ENCODE measurements at places on chromosomes 5 and 9.

GRCh38 chr9:109906766-109907382 lies 126.9 kb downstream of the PALM2AKAP2 start:
- peak; percentile 79 for DNase-seq

DNA sequence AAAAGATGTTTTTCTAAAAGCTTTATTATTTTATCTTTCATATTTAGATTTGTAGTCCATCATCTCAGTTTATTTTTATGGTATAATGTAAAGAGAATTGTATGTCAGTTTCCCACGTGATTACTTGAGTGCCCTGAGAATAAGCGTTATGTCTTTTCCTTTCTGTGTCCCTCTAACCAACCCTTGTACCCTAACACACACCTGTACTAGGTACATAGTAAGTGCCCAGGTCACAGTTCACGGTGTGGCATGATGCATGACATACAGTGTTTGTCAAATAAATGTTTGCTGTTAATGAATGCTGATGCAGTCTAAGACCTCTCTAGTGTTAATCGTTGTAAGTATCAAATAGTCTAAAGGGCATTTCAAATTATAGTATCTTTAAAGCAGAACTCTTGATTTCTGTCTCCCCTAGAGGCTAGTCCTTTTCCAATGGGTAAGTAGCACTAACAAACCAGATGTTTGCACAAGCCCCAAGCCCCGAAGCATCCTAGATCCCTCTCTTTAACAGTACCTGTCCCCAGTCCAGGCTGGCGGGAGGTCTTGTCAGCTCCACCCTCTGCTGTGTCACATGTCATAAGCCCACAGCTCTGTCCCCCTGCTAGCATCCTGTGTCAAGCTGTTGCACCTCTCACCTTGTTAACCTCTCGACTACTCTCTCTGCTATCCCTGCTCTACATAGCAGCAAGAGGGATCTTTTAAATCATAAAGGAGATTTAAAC lies 23.7 kb downstream of the NUP214 start:
- DNase-seq: no peak

DNA sequence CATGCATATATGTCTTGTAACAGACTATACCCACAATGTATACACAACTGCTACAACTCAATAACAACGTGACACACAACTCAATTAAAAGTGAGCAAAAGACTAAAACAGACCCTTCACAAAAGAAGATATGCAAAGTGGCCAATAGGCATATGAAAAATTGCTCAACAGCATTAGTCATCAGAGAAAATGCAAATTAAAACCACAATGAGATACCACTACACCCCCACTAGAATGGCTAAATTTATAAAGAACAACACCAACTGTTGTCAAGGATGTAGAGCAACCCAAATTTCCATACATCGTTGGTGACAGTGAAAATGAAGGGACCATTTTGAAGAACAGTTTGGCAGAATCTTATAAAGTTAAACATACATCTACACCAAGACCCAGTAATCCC lies 38.9 kb downstream of the GABRB2 start:
- DNase-seq: no peak

- peak; percentile 70 for DNase-seq
Observed at GRCh38 chr5:115559524-115559923, 14.9 kb upstream of the FEM1C start.

DNA sequence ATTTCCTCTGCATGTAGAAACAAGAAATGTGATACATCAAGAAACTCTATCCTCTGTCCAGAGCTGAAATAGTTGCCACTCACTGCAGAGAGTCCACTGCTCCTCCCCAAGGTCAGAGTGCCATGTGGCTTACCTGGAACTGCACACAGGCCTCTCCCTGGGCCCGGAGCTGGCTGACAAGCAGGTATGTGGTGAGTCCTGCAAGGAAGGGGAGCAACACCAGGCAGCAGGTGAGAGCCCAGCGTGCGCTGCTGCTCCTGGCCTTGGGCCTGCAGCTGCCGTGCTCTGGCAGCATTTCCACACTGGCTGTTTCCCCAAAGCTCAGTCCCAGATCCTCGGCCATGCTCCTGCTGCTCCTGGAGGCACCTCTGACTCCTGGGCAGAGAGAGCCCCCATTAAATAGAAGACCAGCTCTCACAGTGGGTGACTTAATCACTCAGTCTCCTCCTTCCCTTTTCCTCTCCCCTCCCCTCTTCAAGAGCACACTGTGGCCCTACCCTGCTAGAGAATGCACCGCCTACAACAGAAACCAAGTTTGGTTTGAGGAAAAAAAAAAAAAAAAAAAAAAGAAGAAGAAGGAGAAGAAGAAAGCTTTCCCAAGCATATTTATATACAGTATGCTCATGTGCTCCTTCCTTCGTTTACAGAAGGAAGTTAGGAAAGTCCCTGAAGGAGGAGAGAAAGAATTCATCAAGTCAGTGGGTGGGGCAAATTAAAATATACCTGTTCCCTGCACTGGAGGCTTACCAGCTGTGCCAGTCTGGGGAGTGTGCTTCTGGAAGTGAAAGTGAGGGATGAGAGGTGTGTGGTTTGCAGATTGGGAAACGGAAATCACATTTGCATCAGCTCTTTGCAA lies at the start of gene TNFSF15:
Gene TNFSF15 (minus strand): TSS at position 370 of the 856 bp plus-strand sequence. CDS start 27 bp downstream, at position 343.
- peak; percentile 20 for DNase-seq

DNA sequence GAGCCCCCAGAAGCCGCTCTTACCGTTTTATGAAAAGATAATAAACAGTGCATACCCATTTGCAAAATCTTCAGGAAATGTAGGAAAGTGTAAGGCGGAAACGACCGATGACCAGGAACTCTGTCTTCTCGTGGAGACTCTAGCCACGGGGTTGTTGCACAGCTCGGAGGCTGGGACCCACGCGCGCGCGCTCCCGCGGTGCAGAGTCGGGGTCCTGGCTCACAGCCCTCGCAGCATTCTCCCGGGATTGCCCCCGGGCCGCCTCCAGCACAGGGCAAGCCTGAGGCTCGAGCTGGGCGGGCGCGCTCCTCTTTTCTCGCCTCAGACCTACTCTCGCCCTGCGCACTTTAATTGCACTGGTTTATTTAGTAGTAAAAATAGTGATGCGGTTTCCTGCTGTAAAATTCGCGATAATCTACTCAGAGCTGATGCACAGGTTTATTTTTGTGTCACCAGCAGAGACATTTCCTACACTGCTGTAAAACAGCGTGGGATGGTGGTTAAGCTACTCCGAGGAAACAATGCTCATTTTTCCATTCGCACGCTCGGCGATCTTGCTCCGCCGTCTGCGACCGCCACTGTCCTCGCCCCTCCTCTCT lies 15.5 kb downstream of the TRIM7 start:
- DNase-seq: no peak

GRCh38 chr9:93898026-93898425 lies 57.1 kb downstream of the BARX1 start:
- DNase-seq: no peak

DNA sequence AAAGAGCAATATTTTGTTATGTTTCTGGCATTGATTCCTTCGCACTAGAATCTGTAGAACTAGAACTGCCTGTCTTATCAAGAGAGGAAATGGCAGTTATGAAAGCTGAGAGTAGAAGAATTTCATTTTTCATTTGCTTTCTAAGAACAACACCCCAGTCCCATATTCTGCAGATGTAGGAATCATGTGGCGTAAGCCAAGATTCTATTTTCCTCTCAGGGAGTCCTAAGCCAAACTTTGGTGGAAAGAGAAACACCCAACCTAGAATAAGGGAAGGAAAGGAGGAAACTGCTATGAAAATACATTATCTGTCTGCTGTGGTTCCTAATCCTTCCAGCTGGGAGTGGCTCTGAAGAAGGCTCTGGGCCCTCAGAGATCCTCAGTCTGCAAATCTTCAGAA lies 1176.9 kb upstream of the C9orf72 start:
- no peak for DNase-seq

DNA sequence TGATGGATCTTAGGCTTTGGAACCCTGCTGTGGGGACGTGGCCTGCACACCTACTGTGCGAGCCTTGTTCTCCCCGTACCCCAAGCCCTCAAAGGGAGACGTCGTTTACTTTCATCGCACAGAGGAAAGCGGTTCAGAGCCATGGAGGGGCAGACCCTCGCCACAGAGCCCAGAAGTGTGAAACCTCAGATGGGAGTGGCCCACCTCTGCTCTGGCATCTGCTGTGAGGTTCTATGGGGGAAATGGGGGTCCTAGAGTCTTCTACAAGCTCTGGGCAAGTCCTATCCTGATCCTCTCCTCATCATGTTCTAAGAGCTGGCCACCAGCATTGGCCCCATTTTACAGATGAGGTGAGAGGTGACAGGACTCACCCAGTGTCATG lies 3.7 kb upstream of the RNF44 start:
- no peak for DNase-seq

GRCh38 chr5:94045839-94046782 lies 304.7 kb upstream of the POU5F2 start:
- DNase-seq: no peak

- DNase-seq: no peak
Observed at GRCh38 chr9:119369680-119370366, 588 bp upstream of the BRINP1 start.

DNA sequence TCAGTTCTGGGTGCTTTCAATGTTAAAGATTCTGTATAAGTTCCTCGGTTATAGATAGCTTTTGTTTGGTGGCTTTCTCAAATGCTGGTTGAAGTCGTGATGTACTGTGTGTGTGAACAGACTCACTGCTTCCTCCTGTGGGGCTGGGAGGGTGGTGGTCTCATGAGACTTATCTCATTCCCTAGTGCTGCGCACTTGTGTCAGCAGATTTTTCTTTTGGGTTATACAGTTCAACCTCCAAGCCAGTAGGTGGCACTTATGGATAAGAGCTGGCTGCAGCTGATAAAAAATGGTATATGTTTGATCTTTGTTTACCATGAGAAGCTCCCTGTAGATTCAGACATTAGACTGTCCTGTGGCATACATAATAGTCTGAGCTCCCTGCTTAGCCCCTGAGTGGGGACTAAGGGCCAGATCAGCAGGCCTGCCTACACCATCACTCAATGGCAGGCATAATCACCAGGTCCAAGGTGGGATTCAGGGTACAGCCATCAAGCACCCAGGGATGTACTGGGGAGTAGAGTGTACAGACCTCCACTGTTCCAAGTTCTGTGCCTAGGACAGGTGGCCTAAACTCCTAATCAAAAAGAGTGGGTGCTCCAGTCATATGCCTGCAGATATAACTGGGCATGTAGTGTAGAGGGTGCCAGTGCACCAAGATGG lies 174.2 kb downstream of the OXCT1 start:
- peak; percentile 2 for DNase-seq

DNA sequence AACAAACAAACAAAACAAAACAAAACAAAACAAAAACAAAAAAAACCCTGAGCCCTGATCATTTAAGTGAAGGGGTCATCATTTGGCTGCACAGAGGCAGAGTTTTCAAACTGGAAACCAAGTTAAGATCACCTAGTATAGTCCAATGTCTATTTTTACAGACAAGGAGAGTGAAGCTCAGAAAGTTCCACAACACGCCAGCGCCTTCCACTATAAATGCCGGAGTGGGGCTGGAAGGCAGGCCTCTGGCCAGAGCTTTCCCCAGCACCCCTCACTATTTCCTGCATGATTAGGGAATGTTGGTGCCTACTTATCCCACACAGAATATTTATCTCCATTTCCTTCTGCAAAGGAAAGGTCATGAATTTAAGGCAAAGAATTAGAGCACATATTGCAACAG lies 319.7 kb upstream of the WWC1 start:
- no peak for DNase-seq

- DNase-seq: peak; percentile 33
Observed at GRCh38 chr5:140205216-140205615, 30.2 kb downstream of the CYSTM1 start.

- peak; percentile 62 for DNase-seq
Observed at GRCh38 chr5:54867310-54867944, 118.0 kb downstream of the ESM1 start.

GRCh38 chr5:127909066-127909465 lies 174.5 kb upstream of the SLC12A2 start:
- peak; percentile 28 for DNase-seq

- no peak for DNase-seq
Observed at GRCh38 chr5:32777222-32777621, 66.1 kb downstream of the NPR3 start.

DNA sequence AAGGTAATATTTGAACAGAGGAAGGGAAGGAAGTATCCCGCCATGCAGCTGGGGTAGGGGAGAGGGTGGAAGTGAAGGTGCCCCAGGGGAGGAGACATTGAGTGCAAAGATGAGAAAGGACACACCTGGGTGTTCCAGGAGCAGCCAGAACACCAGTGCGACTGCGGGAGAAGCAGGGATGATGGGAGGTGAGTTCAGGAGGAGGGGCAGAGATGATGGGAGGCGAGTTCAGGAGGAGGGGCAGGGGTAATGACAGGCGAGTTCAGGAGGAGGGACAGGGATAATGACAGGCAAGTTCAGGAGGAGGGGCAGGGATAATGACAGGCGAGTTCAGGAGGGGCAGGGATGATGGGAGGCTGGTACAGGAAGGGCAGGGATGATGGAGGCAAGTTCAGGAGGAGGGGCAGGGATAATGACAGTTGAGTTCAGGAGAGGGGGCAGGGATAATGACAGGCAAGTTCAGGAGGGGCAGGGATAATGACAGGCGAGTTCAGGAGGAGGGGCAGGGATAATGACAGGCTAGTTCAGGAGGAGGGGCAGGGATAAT lies 17.2 kb upstream of the SPOCK1 start:
- DNase-seq: no peak

DNA sequence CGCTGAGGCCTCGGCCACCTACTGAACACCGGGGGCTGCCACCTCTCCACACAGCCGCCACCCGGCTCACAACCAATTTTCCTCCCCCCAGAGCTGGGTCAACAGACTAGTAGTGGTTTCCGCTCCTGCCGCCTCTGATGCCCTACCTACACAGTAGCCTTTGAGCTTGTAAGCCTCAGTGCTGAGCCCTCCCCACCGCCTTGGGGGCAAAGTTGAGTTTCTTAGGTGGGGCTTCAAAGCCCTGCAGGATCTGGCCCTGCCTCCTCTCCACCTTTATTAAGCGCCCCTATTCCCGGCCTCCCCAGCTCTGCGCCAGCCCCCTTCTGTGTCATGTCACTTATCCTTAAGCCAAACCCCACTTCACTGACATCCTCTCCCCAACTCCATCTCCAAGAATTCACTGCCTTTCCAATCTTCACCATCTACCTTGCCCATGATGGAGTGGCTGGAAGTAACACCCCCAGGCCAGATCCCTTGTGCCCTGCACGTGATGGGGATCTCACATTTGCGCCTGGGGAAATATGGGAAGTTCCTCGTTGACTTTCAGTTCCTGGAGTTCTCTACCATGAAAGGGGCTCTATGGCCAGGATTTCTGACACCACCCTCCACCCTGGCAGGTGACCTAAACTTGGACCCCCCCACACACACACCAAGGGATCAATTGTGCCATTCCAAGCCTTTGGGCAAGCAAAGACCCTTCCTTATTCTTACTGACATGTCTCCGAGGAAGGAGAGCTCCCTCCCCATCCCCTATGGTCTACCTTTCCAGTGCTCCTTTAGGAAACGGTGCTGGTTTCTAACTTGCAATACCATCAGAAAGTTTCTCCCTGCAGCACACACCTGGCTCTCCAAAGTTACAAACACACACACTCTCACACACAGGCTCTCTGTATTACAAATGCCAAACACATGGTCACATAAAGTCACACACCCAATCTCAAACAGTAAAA lies 2.7 kb upstream of the CNTFR start:
- DNase-seq: no peak
